ENCODE measurements at places on chromosomes 6 and 20.

- no peak for DNase-seq
These were observed 29.8 kb downstream of the CTNNBL1 start for GRCh38 chr20:37723668-37724067.

DNA sequence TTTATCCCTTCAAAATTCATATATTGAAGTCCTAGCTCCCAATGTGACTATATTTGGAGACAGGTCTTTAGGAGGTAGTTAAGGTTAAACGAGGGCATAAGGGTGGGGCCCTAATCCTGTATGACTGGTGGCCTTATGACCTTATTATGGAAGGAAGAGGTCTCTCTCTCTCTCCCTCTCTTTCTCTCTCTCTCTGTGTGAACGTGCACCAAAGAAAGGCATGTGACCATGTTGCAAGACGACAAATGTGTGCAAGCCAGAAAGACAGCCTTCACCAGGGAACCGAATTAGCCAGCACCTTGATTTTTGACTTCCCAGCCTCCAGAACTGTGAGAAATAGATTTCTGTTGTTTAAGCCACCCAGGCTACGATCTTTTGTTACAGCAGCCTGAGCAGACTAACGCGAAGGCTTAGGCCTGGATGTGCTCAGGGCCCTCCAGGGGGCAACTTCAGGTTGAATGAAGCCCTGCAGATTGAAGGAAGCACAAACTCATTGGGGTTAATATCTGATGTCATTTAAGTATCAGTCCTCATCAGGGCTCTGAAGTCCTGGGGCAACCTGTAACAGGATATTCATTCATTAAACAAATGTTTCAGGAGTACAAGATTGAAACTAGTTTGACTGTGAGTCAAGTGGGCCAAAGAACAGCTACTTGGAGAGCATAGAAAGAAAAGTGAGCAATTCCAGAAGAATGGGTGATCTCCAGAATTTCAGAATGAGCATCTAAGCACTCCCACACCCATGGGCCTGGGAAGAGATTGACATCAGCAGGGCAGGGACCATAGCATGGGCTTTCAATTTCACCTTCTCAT lies 157.4 kb upstream of the TNFAIP3 start:
- no peak for DNase-seq

DNA sequence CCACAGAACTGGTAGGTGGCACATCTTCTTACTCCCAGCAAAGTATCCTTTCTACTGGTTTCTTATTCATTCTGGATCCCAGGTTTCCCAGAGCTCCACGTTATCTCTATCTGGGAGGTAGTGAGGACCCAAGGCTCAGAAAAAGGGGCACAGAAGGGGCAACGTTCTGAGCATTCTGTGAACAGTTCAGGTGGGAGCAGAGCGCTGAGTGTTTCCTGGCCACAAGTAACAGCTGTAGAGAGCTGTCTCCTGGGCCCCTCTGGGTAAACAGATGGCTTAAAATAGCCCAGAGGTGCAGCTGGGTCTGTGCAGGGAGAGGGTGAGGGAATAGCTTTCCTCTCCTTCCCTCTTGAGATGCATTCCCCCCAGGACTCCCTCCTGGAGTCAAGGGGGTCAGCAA lies 2.1 kb downstream of the APOBEC2 start:
- DNase-seq, result no peak

GRCh38 chr6:53115741-53116140 lies 32.9 kb downstream of the GCM1 start:
- no peak for DNase-seq

- peak; percentile 7 for DNase-seq
These were observed 38.0 kb downstream of the TMEM170B start for GRCh38 chr6:11575408-11576033.
